ENCODE measurements at places on chromosomes 4 and X.

DNA sequence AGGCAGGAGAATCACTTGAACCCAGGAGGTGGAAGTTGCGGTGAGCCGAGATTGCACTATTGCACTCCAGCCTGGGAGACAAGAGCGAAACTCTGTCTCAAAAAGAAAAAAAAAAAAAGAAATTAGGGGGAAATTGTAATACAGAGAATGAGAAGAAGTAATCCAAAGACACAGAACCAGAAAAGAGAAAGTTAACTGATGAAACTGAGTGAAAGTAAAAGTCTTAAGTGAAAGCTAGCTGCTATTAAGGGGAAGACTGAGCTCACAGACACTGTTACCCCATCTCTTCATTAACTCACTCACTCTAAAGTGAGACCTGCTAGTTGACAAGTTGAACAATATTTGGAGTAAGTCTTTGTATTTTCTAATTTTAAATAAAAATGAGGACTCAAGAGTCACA lies 763.0 kb upstream of the PCDH10 start:
- DNase-seq, result no peak

DNA sequence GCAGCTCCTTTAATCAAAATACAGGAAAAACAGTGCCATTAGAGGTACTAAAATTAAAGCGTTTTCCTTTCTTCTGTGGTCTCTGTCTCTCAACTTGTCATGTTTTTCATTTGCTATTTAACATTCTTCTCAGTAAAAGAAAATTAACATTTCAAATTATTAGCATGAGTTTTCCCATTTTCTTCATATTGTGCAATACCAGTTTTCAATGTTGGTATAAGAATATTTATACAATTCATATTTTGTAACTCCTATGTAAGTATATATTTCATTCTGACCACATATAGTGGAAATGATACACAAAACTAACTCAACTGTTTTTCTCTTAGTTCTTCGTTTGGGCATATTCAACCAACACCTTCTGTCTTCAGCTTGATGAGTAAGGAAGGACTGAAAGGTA lies 308.3 kb downstream of the HS3ST1 start:
- no peak for DNase-seq

DNA sequence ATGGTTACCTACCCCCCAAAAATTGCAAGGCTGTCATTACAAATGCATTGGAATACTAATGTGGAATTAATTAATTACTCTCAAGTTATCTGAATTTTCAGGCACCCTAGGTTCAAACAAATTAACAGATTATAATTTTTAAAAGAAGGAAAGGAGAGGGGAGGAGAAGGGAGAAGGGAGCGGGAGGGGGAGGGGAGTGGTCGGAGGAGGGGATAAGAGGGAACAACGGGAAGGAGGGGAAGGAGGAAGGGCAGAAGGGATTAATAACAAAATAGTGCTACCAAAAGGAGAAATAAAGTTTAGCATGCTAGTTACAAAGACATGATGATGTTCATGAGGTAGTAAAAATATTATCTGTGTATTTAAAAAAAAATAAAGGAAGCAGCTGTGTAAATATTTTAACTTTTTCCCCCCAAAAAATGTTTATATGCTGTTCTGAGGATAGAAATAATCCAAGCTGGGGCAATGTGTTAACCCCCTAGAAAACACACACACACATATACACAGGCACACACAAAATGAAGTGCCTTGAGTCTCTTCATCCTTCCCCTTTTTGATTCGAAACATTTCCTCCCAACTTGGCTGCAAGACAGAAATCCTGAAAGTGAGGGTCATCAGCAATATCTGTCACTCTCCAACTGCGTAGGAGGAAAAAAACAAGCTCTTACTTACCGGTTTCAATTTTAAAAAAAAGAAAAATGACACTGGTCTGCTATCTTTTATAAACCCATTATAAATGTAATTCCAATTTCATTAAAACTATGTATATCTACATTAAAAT lies 58.8 kb downstream of the PPP3CA start:
- no peak for DNase-seq

GRCh38 chr4:113043591-113043990 lies 5.9 kb upstream of the ANK2 start:
- no peak for DNase-seq

- DNase-seq, result no peak
These were observed 243.1 kb upstream of the CTSO start for GRCh38 chr4:156196722-156197121.

DNA sequence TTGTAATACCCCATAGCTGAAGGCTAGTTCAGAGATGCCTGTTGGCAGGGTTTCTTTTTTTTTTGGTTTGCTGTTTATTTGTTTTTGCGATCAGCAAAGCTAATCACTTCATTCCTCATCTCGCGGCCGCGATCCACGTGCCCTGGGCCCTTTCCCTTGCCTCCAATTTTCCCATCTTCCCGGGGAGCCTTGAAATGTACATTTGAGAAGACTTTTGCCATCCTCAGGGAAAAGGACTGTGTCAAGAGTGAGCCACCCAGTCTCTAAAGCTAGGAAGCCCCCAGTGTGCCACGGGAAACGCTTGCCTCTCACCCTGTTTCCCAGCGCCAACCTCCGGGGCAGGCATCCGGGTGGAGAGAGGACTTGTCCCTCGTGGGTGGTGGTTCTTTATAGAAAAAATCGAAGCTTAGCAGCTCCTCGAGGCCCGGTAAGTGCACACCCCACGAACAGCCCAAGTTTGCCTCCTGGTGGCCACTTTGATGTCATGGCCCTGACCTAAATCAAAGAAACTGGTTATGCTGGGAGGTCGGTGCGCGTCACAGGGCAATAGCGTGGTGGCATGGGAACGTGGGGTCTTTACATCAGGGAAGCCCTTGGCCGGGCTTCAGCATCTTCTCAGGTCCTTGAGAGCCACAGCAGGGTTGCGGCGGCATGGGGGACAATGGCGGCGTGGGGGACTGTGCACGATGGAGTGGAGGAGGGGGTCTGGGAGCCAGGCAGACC lies 42.0 kb downstream of the MAP7D3 start:
- DNase-seq, result no peak

DNA sequence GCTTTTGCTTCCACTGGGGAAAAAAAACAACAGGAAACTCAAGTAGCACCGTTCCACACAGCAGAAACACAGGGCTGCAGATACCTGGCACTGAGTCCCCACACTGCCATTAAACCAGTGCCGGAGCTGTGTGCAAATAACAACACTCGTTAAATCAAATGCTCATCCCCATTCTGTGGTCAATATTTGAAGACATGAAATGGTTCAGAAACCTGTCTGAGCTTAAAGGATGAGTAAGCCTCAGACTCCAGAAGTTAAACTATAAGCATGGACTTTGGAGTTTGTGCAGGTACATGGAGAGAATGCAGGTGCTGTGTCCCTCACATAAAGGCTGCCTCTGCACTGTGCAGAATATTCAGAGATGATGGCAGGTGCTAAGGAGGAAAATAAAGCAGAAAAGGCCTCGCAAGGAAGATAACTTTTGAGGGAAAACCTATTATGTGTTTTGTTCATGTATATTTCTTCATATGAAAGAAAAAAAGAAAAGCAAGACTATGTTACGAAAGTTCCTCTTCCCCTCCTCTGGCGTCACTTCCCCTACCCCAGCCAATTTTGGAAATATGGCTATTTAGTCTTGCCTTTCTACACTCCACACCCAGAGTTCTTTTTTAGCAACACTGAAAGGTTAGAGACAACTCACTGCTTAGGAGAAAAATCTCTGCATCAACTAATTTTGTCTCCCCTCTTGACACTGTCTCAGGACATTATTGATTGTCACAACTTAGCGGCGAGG lies 4.6 kb downstream of the MPP1 start:
- no peak for DNase-seq

GRCh38 chr4:31788676-31789075 lies 1068.5 kb downstream of the PCDH7 start:
- DNase-seq, result no peak

- DNase-seq, result no peak
These were observed 175.4 kb upstream of the TENM3 start for GRCh38 chr4:182067828-182068227.

GRCh38 chr4:186249785-186250754 lies 15.9 kb upstream of the F11 start:
- no peak for DNase-seq

GRCh38 chrX:65532016-65532415 lies 2.6 kb downstream of the LAS1L start:
- DNase-seq, result no peak

DNA sequence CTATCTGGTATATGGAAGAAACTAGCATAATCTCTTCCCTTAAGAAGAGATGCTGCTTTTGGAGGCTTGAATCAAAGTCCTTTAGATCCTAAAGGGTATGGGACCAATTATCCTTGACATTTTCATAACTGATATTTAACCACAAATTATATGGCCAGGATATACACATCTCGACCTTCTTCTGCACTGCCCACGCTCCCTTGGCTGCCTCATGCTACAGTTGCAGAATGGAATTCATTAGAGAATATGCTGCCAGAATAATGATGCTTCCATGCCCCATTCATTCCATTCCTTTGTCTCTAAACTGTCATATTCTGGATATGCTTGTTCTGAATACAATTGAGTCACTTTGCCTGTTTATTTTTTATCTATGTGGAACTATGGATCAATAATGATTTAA lies 157.1 kb upstream of the PACRGL start:
- DNase-seq, result no peak

DNA sequence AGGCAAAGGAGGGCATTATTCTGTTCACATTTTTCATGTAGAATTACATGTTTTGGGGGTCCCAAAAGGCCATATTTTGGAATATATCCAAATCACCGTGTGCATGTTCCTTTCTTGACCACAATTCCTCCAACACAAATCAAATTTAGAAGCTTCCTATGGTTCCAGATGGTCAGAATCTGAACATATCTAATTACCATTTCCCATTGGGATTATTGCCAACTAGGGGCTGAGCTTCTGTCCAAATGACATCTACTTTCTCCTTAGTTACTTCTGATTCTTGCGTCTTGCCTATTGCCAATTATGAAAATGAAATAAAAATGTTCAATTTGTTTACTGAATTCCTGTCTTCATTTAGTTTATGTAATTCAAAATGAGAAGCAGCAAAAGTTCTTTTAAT lies 163.7 kb downstream of the CPE start:
- no peak for DNase-seq

- DNase-seq, result no peak
These were observed 11.3 kb downstream of the CETN2 start for GRCh38 chrX:152819266-152819665.

GRCh38 chrX:112967903-112968302 lies 127.3 kb upstream of the AMOT start:
- no peak for DNase-seq

GRCh38 chr4:71830497-71831190 lies 46.8 kb upstream of the GC start:
- DNase-seq, result no peak

- DNase-seq, result peak; percentile 10
These were observed 68.3 kb downstream of the LARP7 start for GRCh38 chr4:112704991-112705845.

DNA sequence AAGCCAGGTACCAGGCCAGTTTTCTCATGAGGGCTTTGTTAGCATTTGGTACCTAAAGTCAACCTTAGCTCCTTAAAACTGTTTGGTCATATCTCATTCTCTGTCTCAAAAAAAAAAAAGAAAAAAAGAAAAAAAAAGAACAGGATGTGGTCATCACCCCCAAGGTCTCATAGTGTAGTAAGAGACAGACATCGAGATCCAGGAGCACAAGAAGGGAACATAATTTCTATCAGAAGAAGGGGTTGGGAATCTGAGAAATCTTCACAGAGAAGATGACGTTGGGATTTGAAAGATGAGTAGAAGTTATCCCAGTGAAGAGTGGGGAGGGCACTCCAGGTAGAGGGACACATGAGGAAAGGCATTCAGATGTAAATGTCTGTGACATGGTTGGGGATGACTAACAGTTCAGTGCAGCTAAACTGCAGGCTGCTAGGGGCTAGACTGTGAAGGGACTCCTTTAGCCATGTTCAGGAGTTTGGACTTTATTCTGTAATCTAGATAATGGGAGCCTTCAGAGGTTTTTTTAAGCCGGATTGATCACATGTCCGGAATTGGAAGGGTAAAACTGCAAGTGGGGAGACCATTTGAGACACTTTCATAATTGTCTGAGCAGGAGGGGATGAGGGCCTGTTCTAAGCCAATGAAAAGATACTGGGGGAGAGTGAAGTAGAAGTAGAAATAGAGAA lies 26.9 kb upstream of the GJB1 start:
- DNase-seq, result no peak

- DNase-seq, result peak; percentile 47
These were observed 20.1 kb upstream of the SASH3 start for GRCh38 chrX:129759576-129760061.

- no peak for DNase-seq
These were observed 204.8 kb upstream of the LDB2 start for GRCh38 chr4:17103231-17103630.

- DNase-seq, result no peak
These were observed 91.5 kb upstream of the DHX15 start for GRCh38 chr4:24675721-24676389.

DNA sequence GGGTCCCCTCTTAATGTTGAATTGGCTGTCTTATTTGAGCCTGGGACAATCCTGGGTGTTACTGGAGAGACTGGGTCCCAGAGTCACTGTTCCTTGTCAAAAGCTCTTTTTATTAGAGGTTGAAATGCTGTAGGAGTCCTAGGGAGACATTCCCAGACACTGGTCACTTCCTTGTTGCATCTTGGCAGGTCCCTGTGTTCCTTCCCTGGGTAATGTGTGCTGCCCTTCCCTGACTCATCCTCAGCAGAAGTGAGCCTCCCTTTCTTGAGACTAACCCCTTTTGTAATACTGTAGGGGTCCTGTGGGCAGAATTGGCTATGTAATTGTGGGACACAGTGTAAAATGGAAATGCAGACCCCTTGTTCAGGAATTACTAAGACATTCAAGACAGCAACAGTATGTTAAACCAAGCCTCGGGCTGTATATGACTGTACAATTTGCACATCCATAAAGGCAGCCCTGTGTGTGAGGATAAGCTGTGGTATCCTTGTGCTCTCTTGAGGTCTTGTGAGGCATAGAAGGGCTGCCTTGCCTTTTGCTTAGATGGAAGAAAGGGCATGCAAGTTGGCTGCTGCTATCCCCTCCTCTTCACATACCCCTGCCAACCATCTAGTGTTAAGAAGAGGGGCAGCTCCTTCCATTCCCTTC lies 53.5 kb downstream of the DCLK2 start:
- DNase-seq, result no peak

GRCh38 chrX:151753313-151754046 lies 18.9 kb downstream of the CNGA2 start:
- peak; percentile 3 for DNase-seq

- no peak for DNase-seq
These were observed 52.1 kb downstream of the VSIG4 start for GRCh38 chrX:65987811-65988210.

DNA sequence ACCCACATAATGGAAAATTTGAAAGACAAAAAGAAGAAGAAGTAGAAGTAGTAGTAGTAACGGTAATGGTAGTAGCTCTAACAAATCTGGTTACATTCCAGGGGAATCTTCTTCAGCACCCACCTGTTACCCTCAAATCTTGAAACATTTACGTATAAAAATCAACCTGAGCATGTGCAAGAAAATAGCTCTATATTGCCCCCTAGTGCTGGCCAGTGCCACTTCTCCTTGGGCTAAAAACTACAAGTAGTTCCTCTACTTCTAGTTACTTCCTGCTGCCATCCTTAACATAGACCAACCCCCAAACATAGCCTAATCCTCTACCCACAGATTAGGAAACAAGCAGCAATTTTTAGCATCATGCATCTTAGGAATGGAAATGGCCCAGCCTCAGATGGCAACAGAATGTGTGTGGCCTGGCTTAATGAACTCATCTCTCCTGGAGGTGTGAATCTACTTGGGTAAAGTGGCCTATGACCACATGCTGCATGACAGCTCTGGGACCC lies 3.1 kb downstream of the PDGFC start:
- DNase-seq, result peak; percentile 74

Measured in hippocampal formation (tissue), 2 donors.